CD8-positive, alpha-beta memory T cell (primary cell): ENCODE measurements at places on chromosomes 2 and 18.

DNA sequence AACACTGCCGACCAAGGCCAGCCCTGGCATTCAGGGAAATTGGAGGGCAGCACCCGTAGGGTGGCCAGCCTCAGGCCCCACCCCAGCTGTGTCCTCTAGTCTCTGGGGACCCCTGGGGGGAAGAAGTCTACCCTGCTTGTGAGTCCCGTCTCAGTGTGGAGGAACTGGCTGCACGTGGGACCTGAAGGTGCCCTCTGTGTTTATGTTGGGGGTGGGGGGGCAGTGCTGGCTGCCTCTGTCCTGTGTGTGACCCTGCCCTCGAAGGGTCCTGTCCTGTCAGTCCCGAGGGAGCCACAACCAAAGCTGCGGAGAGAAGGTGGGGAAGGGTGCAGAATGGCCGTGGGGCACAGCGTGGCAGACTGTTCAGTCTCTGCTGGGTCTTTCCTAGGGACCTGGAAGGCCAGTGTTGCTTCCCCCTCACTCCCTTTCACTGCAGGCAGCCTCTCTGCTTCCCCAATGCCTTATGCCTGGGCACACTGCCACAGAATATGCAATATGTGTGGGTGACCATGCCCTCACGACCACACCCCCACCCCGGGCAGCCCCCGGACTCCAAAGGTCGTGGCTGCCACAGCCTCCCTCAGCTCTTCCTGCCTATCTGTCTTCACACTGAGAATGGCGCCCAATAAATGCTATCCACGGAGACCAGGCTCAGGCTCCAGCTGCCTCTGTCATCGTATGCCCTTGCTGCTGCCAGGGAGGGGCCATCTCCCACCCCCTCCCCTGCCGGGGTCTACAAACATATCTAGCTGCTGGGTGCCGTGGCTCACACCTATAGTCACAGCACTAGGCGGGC lies 33.3 kb upstream of the SLC35F6 start:
- no peak for DNase-seq

- no peak for DNase-seq
Observed at GRCh38 chr2:19786408-19787058, 115.2 kb downstream of the TTC32 start.

DNA sequence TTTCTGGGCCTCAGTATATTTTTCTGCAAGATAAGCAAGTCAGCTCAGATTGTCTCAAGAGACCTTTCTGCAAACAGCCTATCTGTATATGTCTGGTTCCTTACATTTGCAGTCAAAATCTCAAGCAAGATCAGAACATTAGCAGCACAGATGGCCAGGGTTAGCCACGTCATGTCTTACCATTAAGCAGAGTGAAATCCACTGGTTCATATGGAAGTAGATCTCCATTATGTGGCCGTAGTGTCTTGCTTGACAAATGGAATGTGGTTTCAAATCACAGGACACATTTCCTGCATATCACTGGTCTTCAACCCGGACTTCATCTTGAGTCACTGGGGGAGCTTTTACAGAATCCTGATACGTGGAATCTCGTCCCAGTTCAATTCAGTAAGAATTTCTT lies 500.2 kb downstream of the FBXO15 start:
- no peak for DNase-seq

DNA sequence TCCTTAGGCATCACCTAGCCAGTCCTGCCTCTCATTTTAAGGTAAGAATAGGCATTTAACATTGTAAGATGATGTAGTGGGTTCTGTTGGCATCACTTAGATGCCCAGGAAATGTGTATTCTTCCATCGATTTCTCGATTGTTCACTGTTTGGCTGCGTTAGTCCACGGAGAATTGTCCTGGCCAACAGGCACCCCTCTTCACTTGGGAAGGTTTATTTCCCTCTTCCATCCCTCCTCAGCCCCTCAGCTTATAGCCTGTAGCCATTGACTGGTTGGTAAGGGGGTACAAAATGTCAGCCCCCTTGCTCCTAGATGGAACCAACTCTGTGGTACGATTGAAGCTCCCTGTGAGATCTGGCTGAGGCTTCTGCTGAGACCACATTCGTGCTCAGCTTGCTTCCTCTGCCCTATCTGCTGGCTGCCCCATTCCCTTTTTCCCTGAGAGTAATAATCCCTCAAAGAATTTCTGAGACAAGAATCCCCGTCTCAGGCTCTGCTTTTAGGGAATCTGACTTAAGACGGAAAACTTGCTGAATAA lies 43.4 kb downstream of the PLEKHA3 start:
- peak; percentile 4 for DNase-seq
